Prostate gland (tissue), 2 donors: ENCODE measurements at places on chromosomes 4 and X. TPM values are rescaled to one million over a fixed set of nuclear protein-coding genes. Genes with fewer than 3 reads are reported as not detected.

GRCh38 chr4:183288955-183289354 is 31.1 kb downstream of the CLDN22 start:
- DNase-seq: no peak

DNA sequence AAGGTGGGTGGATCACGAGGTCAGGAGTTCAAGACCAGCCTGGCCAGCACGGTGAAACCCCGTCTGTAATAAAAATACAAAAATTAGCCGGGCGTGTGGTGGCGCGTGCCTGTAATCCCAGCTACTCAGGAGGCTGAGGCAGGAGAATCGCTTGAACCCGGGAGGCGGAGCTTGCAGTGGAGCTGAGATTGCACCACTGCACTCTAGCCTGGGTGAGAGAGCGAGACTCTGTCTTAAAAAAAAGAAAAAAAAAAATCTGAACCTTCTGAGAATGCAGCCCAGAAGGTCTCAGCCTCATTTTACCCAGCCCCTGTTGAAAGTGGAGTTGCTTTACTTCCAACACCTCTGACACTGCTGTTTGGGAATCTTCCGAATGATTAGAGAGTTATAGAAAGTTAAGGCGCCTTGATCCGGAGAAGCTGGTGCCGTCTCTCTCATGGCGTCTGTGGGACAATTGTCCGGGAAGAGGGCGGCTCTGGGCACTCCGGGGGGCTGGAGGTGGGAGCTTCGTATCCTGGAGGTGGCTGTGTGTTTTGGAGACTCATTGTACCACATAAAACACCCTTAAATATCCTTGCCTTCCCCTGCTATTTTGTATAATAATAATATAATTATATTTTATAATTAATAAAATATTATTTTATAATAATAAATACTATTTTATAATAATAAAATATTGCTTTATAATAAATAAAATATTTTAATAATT is 92.7 kb upstream of the PPP2R3B start:
- DNase-seq: no peak

- no peak for DNase-seq
Measured at GRCh38 chrX:107978707-107979307, 3.4 kb downstream of the TEX13B start.

DNA sequence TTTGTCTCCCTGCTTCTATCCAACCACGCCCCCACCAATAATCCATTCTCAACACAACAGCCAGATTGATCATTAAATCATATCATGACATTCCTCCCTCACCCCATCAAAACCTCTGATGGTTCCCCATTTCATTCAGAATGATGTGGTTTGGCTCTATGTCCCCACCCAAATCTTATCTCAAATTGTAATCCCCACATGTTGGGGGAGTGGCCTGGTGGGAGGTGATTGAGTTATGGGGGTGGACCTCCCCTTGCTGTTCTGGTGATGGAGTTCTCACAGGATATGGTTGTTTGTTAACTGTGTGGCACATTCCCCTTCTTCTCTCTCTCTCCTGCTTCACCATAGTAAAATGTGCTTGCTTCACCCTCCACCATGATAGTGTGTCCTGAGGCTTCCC is 23.3 kb downstream of the TRMT2B start:
- no peak for DNase-seq

GRCh38 chr4:46425775-46426400 is 36.0 kb upstream of the GABRA2 start:
- no peak for DNase-seq

- DNase-seq: peak; percentile 60
Measured at GRCh38 chr4:75289914-75290582, 224.2 kb downstream of the RCHY1 start.

DNA sequence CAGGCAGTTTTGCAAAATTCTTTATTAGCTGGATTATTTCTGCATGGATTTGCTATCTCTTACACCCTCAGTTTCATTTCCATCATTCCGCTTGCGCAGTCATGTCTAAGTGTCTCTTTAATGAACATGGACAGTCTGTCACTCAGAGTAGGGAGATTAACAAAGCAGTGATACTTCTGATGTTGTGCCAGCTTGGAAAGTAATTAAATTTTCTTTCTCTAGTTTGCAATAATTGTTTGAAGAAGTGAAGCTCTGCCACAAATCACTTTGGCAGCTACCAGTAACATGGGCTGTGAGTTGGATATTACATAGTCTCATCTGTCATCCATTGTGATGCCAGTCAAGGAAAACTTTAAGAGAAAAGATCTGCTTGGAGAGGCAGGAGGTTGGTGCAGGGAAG is 324.8 kb upstream of the NWD2 start:
- no peak for DNase-seq

- no peak for DNase-seq
Measured at GRCh38 chr4:158738866-158739265, 15.7 kb upstream of the PPID start.

DNA sequence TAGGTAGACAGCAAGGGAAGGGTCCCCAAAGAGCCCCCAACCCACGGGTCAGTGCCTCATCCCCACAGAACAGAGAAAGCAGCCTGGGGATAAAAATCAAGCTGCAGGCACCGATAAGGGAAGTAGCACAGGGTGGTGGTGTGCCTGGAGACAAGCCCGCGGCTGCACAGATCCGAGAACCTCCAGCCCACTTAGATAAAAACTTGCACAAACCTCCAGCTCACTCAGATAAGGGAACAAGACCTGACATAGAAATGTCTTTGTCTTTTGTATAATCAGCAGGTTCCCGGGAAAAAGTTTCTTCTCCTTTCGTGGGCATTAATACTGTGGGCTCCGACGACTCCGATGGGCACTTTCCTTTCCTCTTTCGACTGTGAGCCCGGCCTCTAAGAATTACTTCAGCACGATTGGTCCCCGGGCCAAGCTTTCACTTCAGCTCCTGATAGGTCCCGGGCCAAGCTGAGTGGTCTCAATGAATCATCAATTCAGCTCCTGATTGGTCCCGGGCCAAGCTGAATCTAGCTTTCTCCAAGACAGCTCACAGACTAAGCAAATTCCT is 32.4 kb downstream of the PRDX4 start:
- no peak for DNase-seq

- DNase-seq: no peak
Measured at GRCh38 chr4:57051095-57051494, 59.1 kb downstream of the IGFBP7 start.

GRCh38 chrX:129642641-129643040 is 12.1 kb downstream of the APLN start:
- DNase-seq: no peak

DNA sequence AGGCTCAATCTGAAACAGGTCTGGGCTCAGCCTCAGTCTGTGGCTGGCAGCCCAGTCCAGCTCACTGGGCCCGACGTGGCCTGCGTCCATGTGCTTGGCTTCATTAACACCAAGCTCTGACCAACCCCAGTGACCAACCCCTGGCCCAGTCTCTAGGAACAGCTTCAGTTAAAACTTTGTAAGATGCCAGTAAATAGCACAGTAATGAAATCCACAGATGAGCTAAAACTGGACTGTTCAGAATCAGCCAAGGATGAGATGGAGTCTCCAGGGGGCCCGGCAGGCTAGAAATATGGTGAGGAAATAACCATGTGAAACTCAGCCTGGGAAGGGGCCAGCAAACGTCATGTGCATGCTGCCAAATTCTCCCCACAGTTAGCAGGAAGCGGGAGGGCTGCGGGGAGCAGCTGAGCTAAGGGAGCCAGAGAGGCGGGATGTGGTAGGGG is 37.1 kb upstream of the XPNPEP2 start:
- DNase-seq: no peak

DNA sequence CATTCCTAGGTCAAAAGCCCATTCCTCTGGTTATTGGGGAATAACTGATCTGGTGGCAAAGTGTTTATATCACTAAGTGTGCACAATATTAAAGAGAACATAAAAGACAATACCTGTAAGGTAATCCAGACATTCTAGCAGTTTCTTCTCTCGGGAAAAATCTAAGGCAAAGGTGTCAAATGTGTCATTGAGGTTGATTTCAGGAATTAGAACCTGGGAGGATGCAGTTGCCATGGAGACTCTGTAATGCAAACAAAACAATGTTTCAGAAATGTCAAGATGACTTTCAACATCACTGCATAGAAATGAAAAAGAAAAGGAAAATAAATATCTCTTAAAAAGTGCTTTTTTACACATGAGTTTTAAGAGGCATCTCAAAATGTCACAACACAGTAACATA is 145.9 kb downstream of the MID1 start:
- DNase-seq: no peak

GRCh38 chrX:102515975-102516941 is at the start of gene TMSB15A:
TSS of gene TMSB15A (minus strand) at chrX:102516739.
- DNase-seq: peak; percentile 57

DNA sequence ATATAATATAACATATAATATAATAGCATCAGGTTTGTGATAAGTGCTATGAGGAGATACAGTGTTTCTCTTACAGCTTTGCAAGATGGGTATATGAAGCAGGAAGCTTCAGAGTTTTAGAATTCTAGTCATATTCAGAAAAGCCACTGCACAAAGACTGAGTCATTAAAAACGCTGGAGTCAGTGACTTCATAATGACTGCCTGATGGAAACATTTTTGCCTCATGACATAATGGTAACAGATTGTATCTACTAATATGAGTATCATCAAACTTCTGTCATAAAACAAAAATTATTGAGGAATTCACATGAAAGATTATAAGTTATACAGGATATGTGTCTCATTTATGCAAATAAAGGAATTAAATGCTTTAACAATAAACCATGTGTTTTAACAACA is 46.8 kb downstream of the EPHA5 start:
- no peak for DNase-seq

DNA sequence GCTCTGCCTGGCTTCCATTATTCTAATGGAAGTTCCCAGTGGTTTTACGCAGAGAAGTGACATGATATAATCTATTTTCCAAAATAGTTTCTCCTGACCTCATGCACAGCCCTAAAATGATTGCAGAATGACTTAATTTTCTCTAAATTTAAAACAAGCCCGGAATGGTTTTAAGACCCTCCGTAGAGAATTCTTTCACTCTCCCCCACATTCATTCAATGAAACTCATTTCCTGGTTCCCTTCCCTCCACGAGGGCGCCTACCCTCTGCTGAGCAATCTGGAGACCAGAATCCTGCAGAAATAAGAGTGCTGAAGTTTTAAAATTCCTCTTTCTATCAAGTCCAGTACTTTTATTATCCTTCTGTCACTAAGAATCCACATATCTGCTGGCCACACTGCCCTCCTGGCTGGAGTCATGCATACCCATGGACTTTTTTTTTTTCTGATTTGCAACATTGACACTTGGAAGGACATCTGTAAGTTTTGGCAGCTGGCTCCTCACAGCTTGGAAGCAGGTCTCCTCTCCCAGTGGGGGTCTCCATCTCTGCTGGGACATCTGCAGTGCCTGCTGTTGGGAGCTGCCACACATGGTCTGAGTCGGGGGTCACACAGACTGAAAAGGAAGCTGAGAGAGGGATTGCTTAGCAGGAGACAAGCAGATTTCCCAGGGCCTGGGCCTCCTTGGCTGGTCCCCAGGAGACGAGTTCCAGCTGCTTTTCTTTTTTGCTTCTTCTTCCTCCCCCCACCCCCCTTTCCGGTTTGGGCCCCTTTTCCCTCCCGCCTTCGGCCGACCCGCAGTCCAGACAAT is 86.1 kb downstream of the SOWAHB start:
- no peak for DNase-seq

DNA sequence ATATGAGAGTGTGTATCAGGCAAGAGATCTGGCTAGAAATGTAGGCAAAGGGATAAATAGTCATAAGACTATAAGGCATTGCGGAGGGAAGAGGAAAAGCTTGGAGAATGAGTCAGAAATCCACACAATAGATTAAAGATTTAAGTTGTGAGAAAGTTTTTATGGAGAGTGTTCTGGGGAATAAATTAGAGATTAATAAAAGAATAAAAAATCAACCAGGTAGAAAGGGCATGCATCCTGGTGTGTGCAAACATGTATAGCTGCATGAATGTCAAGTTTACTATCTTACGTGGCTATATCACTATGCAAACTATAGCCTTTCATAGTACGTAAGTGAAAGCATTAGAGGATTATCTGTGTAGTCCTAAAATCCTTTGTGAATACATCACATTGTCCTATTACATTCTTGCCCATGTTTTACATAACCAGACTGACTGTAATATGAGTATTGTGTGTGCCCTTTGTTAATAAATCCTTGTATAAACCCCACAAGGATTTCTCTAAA is 36.9 kb downstream of the SNCA start:
- DNase-seq: no peak

DNA sequence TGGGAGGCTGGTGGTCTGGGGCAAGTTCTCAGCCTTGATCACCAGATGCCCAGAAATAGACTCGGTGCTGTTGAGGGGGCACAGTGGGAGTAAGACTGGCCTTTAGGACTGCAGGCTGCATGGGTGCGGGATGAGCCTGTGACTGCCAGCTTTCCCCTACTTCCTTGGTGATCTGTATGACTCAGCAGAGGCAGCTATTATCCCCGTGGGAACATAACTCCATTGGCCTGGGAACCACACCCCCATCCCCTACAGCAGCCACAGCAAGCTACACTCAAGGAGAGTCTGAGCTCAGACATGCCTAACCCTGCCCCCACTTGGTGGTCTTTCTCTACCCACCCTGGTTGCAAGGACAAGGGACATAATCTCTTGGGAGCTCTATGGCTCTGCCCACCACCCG is 20.6 kb downstream of the CLIC2 start:
- DNase-seq: no peak

- DNase-seq: peak; percentile 22
Measured at GRCh38 chr4:158176108-158176507, 3.3 kb upstream of the GASK1B start.

DNA sequence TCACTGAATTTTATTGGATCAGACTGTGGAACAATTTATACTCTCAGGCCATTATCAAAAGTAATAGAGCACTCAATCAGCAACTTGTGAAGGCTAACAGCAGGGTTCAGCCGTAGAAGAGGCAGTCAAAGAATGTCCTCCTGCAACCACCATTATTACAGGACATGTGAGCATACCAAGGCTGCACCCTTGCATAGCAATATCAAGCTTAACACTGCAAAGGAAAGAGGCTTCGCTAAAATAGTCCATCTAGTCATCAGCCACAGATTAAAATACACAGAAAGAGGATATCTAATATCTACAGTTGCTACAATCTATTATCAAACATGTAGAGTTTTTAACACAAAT is 42.9 kb upstream of the TMPRSS11B start:
- DNase-seq: no peak

- DNase-seq: no peak
Measured at GRCh38 chrX:24424948-24425347, 40.1 kb upstream of the PDK3 start.

DNA sequence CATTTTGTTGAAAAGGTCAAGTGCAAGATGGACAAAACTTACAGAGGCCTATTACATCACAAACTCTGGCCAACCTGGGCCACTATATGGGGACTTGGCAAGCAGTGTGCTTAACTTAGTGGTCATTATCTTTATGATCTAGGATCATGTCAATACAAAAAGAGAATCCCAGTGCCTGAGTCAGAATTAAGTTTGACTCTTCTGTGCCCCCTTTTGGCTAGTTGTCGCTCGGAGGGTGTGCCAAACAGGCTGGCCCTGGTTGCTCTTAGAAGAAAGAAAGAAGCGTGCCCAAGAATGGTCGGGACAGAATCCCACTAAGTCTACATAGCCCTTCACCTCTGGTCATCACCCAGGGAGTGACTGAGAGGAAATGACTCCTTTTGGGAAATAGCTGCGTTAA is 100.1 kb downstream of the EIF4E start:
- DNase-seq: no peak

The LUZP4 gene
- total RNA-seq: not detected

The C1QTNF7 gene
- total RNA-seq: 4.6 TPM

The NHS gene
- total RNA-seq: 17.7 TPM

The GATA1 gene
- not detected for total RNA-seq

The FDCSP gene
- total RNA-seq: not detected

The ENAM gene
- 0.09 TPM for total RNA-seq

The GJB1 gene
- 28.3 TPM for total RNA-seq

The FGF5 gene
- not detected for total RNA-seq
